ENCODE measurements at places on chromosomes 3 and 15.

GRCh38 chr3:194369522-194370279 lies at the start of gene LRRC15:
Gene LRRC15, minus strand, starts transcription at chr3:194369743. Its CDS starts 8,700 bp downstream, at chr3:194361043.
- peak; percentile 45 for DNase-seq

GRCh38 chr3:146162561-146162960 lies 1.6 kb upstream of the PLOD2 start:
- no peak for DNase-seq

DNA sequence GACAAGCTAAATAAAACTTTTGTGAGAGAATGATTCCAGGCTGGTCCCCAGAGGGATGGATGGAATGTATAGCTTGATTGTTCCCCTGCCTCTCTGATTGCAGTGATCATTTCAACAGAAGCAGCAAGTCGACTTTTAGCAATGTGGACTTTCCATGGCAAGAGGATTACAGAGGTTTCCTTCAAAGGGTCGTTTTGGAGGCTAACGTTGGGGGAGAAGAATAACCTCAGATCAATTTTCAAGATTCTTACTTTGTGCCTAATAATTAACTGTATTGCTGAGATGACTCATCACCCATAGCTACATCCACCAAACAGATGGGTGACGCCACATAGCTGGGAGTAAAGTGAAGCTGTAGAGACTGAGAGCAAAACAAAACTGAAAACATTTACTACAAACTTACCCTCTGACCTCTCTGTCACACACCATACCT lies 79.9 kb downstream of the GTPBP8 start:
- DNase-seq = peak; percentile 38

- DNase-seq = peak; percentile 45
Observed at GRCh38 chr15:69992348-69992747, 105.4 kb downstream of the TLE3 start.

GRCh38 chr3:14336749-14337598 lies 65.4 kb upstream of the SLC6A6 start:
- DNase-seq = no peak

- DNase-seq = no peak
Observed at GRCh38 chr3:81549388-81549787, 212.1 kb downstream of the GBE1 start.

- no peak for DNase-seq
Observed at GRCh38 chr3:183824761-183825455, 469 bp downstream of the MAP6D1 start.

DNA sequence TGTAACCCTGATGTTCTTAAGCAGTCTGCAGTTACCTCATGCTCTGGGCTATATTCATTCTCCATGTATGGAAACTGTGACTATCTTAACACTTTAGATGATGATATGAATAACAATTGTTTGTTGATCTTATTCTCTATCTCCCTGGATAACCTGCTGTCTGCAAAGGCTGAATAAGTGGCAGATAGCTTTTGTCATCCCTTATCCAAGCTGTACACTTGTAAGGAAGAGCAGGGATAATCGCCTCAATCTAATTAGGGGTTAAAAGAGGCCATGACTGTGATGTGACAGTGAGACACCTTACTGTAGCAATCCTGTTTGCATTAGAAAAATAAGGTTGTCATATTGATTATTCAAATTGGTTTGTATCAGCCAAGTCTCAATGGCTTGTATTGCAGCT lies 123.9 kb downstream of the RSRC1 start:
- no peak for DNase-seq
